ENCODE measurements at places on chromosomes 12 and 14.
A peak's percentile ranks its signal among the peaks of the same experiment; 100 is the strongest.

DNA sequence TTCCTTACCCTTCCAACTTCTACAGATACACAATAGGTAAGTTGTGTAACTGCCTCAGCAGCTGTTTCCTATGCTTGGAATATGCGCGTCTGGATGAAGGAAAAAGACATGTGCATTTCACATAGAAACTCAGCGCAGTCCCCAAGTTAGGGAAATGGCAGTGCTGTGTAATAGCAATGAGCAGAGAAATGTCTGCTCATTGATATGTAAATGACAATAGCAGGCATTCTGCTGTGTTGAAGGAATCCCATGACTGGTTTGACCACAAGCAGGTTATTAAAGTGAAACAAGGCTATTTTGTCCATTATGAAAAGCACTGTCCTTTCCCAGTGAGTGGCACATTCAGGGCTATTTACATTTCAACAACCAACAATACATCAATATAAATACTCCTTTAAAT, 106.6 kb downstream of the BTG1 start:
- ATAC-seq: no peak

GRCh38 chr12:1201030-1201429, 210.0 kb downstream of the ERC1 start:
- ATAC-seq: no peak

GRCh38 chr12:2008677-2009076, 4.4 kb upstream of the DCP1B start:
- ATAC-seq: no peak

DNA sequence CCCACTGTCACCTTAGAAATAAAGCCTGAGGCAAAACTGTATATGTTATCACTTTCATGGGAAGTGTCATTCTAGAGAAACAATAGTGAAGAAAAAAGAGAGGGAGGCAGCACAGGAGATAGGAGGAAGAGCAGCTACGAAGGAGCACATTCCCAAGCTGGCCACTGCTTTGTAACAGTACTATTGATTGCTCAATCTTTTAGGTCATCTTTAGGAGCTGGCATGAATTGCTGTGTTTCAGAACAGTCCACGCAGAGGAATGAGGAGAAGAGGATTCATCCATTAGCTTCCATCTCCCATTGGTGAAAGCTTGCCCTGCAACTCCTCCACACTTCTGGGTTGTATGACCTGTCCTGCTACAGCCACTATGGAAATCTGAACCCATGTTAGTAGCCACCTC, 372.5 kb upstream of the DDHD1 start:
- no peak for ATAC-seq

- ATAC-seq: no peak
Observed at GRCh38 chr14:95765051-95765450, 51.1 kb upstream of the TCL1A start.

DNA sequence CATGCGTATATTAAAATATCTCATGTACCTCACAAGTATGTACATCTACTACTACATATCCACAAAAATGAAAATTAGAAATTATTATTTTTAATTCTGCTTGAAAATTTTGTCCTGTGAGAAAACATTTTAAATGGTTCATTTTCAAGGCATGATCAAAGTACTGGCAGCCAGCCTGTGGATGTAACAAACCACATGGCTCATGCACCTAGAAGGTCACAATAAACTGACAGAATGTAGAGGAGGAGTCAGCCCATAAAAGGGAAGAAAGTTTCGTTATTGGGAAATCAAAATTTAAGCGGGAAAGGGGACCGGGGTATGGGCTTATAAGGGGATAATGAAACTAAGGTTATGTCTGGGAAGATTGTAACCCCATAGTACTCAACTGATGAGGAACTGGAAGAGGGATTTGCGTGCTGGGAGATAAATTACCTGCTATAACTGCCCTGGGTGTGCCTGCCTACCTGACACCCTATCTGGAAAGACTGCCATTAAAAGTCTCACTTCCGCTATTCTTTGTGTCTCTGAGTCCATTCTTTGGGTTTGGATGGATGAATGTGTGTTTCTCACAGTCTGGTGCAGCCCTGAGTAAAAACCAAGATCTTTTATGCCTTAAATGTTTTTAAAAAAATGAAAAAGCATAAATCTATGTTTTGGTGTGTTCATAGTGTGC, 62.2 kb upstream of the PCED1B start:
- ATAC-seq: no peak

- peak; percentile 88 for ATAC-seq
Observed at GRCh38 chr14:61860294-61860918, 98.2 kb downstream of the SNAPC1 start.

- ATAC-seq: no peak
Observed at GRCh38 chr14:94344389-94344788, 21.3 kb upstream of the SERPINA6 start.

DNA sequence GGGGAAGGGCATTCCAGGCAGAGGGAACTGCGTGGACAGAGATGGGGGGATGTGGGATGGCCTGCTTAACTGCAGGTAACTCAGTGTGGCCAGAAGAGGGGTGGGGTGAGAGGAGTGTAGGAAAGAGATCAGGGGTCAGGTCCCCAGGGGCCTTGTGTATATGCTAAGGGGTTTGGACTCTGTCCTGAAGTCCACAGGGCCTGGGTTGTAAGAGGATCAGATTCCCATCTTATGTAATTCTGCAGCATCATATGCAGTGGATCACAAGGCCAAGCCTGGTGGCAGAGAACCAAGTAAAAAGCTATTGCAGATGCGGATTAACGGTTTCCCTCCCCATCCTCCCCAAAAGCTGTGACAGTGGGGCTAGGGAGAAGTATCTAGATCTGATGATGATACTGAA, 8.7 kb downstream of the TCTN1 start:
- ATAC-seq: no peak

DNA sequence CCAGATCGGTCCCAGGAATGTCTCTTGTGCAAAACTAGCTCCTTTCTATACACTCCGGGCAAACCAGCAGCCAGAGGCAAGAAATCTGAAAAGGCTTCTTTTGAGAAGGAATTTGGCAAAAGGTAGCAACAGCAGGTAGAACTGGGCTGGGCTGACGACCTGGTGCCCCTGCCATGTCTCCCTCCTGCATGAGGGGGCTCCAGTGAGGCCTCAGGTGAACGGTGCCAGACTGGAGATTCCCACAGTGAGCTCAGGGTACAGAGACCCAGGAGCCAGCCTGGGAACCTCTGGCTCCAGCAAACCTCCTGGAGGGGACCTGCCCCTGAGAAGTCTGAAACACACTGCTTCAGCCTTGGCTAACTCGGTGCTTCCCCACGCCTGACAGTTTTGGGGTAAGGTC, 10.8 kb downstream of the ITPK1 start:
- no peak for ATAC-seq

- no peak for ATAC-seq
Observed at GRCh38 chr12:42166501-42166900, 21.8 kb upstream of the GXYLT1 start.

DNA sequence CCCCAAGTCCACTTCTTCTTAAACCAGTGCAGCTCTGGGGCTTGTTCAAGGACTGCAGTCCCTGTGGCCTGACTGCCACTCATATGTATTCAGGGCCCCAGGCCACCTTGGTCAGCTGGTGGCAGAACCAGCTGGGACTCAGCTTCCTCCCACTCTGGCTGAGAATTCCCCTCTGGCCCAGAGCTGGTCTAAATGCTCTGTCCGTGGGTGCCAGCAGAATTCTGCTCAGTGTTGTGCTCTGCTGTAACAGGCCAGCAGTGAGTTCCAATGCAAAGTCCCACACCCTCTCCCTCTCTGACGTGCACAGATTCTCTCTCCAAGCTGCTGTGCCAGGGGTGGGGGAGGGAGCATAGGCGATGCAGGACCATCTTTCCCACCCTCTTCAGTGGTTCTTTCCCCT, 210.4 kb upstream of the RGS6 start:
- ATAC-seq: no peak

GRCh38 chr14:75238756-75239455, 39.7 kb upstream of the FOS start:
- no peak for ATAC-seq

GRCh38 chr12:113471619-113472171, at the start of gene LHX5:
LHX5 (minus strand) TSS chr12:113471871; CDS start chr12:113471498, 373 bp downstream.
- no peak for ATAC-seq

DNA sequence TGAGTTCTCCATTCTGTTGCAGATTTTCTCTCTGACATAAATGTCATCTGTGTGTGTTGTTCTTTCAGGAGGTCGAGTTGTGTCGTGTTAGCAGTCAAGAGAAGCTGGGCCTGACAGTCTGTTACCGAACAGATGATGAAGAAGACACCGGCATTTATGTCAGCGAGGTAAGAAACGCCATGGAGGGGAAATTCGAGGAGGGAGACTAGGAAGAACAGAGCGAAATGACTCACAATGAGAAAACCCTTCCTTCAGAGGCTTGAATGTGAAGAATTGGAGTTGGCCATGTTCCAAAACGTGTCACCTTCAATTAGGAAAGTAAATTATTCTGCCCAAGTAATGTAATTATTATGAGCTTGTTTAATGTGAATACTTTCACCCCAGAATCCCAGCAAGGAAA, 364.5 kb downstream of the PDZRN4 start:
- ATAC-seq: no peak

GRCh38 chr12:4118017-4118510, 155.5 kb upstream of the CCND2 start:
- ATAC-seq: peak; percentile 0

DNA sequence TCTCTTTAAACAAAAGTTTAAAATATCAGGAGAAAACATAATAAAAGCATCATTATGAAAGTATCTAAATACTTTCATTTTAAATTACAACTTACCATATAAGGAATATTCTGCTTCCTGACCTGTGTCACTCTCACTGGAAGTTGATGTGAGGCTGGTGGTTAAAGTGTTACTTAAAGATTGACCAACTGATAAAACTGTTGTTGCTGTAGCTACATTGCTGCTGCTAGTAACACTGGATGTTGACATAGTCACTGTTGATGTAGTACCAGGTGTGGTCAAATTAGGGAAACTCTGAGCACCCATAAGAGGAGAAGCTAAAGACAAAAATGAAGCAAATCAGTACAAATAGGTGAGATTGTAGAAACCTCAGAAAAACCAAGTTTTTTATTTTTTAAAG, 79.9 kb downstream of the HECTD1 start:
- ATAC-seq: peak; percentile 94

GRCh38 chr12:62267480-62267879, 7.3 kb downstream of the USP15 start:
- ATAC-seq: no peak

GRCh38 chr12:93415723-93416464, 25.9 kb downstream of the UBE2N start:
- ATAC-seq: peak; percentile 63

DNA sequence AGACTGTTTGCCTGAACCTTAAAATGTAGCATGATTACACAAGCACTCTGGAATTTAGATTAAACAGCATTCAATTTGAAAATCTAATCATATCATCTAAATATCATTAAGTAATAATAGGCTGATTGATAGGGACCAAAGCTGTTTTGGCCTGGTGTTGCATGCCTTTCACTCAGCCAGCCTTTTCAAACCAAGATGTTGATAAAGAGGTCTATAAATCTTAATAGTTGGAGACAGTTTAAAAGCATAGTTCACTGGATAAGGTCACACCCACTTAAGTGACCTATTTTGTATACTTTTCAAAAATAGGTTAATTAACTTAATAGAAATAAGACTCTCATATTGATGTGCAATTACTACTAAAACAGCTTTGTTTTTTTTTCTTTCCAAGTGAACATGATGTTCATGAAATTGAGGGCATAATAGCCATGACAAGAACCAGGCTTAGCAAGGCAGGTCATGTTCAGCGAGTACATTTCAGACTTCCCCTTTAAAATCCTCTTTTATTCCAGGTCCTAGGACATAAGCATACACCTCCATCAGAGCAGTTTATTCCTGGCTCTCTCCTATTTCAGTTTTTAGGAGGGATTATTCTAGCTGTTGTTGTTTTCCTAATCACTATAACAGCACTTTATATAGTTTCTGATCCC, 349.0 kb downstream of the RAD51B start:
- no peak for ATAC-seq

GRCh38 chr12:44358636-44359035, 517.5 kb downstream of the NELL2 start:
- no peak for ATAC-seq

DNA sequence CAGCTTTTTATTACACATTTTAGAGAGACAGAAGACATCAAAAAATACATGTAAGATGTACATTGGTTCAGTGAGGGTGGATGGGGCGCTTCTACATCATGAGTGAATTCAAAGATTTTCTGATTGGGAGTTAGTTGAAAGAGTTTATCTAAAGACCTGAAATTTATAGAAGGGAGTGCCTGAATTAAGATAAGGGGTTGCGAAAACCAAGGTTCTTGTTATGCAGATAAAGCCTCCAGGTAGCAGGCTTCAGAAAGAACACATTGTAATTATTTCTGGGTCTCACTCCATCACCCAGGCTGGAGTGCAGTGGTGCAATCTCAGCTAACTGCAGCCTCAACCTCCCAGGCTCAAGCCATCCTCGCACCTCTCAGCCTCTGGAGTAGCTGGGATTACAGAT, 26.2 kb upstream of the TMPO start:
- no peak for ATAC-seq

- ATAC-seq: no peak
Observed at GRCh38 chr14:20618271-20618749, 23.2 kb downstream of the OR6S1 start.

- no peak for ATAC-seq
Observed at GRCh38 chr12:100845095-100845494, 50.5 kb downstream of the ANO4 start.

- ATAC-seq: peak; percentile 62
Observed at GRCh38 chr12:789852-790563, 37.6 kb downstream of the WNK1 start.

- ATAC-seq: no peak
Observed at GRCh38 chr12:57340104-57340503, 89.1 kb upstream of the STAC3 start.

DNA sequence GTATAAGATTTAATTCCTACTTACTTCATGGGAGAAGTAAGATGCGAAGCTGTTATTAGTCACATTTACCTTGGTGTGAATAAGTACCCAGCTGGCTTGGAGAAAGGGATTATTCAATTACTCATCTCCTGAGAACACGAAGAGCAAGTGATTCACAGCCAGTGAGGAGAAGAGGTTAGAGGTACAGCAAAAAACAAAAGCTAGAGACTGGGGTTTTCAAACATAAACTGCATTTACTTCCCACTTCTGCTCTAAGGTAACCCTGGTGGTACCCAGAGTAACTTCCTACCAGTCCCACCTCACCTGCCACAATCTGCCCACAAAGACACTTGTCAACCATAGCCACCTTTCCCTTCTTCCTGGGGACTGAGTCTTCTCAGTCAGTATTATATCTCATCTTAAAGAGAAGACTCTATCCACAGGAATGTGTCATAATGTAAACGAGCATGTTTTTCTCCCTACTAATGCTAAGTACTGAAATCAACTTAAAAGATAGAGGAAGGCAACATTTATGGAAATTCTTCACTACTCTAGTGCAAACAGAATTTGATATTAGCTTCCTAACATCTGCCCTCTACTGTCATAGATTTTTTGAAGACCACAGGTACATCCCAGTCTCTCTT, 6.0 kb upstream of the IL22 start:
- peak; percentile 88 for ATAC-seq
